Fibroblast of gingiva (primary cell): ENCODE measurements at places on chromosomes 16 and 17.

GRCh38 chr16:81899601-81900000, 111.7 kb downstream of the SDR42E1 start:
- DNase-seq, result no peak

DNA sequence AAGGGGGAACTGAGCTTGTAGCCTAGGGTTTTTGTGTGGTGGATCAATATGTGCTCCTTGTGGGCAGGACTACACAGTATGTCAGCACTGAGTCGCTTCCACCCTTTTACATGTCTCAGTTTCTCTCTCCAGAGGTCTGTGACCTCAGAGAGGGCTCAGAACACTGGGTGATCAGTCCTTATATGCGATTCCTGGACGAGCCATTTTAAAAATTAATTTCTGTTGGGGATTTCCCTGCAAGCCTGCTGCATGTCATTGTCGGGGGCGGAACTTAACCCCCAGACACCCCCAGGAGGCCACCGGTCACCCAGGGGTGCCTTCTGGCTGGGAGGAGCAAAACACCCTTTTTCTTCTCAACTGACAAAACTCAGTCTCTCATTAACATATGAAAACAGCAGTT, 14.1 kb downstream of the DHRS7B start:
- DNase-seq, result no peak

- DNase-seq, result no peak
Observed at GRCh38 chr16:15976225-15976812, 26.9 kb downstream of the ABCC1 start.

DNA sequence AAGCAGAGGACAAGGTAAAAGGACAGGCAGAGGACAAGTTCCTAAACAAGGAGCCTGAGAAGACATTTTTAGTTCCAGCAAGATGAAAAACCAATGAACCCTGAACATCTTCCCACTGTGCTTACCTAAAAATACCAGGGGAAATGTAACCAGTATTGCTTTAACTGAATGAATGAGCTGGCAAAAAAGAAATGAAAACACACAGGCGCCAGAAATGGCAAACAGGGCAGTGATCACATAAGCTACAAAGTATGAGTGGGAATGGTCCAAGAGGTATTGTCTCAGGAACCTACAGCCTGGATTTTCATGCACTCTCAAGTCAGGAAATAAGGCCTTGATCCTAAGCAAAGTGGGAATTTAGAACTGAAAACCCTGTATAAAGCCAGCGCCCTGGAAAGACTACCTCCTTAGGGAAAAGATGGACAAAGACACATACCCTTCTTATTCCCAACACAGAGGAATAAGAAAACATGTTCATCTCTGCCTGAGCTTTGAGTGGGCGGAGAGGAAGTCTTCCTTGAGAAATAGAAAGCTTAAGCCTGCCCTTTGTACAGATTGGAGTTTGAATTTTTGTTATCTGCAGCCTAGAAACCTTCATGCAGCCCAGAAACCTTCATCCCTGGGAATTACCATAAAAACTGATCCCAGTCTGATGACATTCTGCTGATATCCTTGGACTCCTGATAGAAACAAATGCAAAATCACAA, 2.1 kb downstream of the CMTM2 start:
- DNase-seq, result no peak

- DNase-seq, result no peak
Observed at GRCh38 chr17:59830846-59831486, 61.8 kb downstream of the TUBD1 start.

DNA sequence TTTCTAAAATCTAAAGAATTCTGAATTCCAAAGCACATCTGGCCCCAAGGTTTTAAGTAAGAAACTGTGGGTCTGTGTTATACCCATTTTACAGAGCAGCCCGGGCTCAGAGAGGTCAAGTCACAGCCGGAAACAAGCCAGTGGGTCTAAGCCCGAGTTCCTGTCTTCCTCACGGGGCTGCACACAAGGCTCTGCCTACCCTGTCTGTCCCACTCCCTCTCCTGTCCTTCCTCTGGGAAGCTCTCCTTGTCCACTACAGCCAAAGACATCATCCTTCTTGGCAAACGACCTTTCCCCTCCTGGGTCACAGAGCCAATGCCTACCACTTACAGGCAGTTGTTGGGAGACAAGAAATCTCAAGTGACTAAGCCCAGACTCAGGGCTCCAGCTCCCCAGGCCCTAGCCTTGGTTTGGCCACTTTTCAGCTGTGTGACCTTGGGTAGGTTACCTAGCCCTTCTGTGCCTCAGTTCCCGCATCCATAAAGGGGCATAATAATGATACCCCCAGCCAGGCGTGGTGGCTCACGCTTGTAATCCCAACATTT, 55.6 kb upstream of the MAP3K14 start:
- peak; percentile 22 for DNase-seq

GRCh38 chr16:50761267-50761666, 19.4 kb downstream of the CYLD start:
- no peak for DNase-seq

- no peak for DNase-seq
Observed at GRCh38 chr17:14033166-14033565, 36.1 kb upstream of the COX10 start.

DNA sequence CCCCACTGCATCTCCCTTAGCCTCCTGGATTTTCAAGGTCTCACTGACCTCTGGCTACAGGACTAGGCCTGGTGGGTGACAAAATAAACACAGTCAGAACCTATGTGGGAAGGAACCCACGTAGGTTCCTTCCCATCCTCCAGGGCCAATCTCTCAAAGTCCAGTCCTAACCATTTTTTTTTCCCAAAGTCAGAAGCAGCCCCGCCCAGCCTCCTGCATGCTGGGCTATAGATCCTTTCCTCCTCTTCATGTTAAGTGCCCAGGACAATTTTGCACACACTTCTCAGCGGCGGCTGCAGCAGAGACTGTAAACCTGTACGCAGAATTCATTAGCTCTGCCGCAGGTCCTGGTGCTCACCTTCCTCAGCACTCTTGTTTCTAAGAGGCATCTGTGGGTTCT, 285.8 kb downstream of the NPIPA8 start:
- DNase-seq, result no peak

DNA sequence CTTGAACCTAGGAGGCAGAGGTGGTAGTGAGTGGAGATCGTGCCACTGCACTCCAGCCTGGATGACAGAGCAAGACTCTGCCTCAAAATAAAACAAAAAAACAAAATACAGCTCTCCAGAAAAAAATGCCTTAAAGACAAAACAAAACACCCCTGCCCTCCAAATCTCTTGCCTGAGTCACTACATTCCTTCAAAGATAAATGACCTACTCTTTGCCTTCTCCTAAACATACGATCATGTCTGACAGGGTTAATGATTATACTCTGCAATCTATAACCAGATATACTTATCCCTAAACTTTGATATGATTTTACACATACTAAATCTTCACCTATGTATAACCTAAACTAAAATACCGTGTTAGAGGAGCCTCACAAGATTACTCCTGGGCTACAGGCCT, 1.4 kb upstream of the SETD6 start:
- no peak for DNase-seq

- no peak for DNase-seq
Observed at GRCh38 chr16:64693946-64694345, 427.9 kb downstream of the CDH11 start.

GRCh38 chr17:75024686-75025397, 12.4 kb downstream of the MRPL58 start:
- no peak for DNase-seq

DNA sequence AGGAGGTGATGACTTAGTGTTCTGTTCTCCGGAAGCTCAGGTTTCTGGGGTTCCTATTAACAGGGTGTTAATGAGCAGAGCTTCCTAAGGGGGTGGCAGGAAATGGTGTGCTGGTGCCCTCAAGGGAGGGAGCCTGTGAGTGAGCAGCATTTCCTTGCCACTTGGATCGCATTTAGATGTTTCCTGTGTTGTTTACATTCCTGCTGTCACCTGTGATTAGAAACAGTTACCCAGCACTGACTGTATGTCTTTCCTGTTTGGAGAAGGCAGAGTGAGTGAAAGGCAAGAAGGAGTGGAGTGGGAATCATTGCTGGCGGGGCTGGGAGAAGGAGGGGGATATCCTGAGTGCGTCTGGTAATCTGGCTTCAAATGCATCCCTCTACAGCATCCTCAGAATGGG, 214.6 kb downstream of the CCDC182 start:
- no peak for DNase-seq

DNA sequence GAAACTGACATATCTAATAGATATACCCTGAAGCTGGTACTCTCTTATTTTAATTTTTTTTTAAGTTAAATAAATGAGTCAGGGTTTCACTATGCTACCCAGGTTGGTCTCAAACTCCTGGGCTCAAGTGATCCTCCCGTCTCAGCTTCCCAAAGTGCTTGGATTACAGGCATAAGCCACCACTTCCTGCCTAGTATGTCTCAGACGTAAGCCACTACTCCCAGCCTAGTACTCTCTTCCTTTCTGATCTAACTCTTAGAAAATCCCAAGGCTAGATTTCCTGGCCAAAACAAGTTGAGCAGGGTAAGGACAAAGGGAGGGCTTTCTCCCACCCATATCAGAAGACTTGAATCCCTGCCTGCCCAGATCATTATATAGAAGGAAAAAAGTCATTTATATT, 33.7 kb downstream of the HOXB1 start:
- no peak for DNase-seq

DNA sequence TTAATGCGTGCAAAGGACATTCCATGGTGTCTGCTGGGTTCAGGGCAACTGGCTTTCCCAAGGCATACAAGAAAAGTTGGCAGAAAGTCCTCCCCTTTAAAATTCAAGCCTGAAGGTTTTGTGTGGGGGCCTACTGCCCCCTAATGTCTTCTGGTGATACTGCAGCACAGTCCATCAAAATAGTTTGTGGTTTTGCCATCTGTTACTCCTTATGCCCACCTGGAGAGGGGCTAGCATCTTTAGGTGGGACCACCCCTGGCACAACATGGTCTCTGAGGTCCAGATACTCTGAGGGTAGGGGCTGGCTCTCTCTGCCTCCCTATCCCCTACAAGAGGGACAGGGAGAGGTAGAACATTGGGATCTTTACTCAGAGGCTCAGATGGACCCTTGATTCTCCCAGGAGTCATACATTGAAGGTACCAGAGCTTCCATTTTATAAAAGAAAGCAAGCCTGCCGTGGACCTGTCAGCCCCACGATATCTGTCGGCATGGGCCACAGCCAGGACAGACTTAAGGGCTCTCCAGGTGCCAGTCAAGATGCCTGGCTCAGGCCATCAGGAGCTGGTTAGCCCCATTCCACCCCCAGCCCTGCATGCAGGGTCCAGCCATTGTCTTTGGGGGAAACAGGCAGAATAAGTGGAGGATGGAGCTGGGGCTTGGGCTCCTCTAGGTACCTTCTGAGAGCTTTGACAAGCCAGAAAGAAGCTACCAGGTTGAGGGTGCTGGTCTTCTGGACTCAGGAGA, 6.3 kb downstream of the ESRP2 start:
- DNase-seq, result peak; percentile 79

DNA sequence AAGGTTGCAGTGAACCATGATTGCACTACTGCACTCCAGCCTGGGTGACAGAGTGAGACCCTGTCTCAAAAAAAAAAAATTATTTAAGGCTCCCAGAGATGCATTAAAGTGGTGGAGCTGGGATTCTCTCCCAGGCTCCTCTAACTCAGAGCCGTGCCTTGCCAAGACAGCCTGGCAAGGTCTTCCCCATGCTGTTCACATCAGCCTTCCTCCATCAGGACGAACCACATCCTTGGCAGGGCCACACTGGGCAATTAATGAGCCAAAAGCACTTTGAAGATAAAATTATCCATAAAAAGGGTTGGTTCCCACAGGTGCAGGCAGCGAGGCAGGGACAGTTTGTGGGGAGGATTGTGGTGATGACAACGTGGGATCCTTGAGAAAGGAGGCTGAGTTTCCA, 19.8 kb upstream of the BBS2 start:
- DNase-seq, result no peak

GRCh38 chr17:4247971-4248388, 15.8 kb downstream of the ANKFY1 start:
- DNase-seq, result no peak

- DNase-seq, result no peak
Observed at GRCh38 chr17:56613131-56613530, 19.6 kb downstream of the NOG start.

DNA sequence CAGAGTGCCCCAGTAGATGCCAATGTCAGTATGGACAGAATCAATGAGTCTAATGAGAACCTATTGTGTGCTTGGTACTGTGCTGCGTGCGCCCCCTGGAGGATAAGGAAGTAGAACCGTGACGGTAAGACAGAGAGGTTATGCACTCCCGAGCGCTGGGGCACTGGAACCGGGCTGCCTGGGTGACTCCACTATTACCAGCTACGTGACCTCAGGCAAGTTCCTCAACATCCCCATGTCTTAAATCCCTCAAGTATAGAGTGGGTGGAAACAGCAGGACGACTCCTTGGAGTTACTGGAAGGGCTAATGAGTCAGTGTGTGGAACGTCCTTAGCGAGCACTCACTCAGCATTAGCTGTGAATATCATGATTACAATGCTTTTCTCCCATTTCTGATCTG, 16.2 kb downstream of the CHST4 start:
- DNase-seq, result no peak

DNA sequence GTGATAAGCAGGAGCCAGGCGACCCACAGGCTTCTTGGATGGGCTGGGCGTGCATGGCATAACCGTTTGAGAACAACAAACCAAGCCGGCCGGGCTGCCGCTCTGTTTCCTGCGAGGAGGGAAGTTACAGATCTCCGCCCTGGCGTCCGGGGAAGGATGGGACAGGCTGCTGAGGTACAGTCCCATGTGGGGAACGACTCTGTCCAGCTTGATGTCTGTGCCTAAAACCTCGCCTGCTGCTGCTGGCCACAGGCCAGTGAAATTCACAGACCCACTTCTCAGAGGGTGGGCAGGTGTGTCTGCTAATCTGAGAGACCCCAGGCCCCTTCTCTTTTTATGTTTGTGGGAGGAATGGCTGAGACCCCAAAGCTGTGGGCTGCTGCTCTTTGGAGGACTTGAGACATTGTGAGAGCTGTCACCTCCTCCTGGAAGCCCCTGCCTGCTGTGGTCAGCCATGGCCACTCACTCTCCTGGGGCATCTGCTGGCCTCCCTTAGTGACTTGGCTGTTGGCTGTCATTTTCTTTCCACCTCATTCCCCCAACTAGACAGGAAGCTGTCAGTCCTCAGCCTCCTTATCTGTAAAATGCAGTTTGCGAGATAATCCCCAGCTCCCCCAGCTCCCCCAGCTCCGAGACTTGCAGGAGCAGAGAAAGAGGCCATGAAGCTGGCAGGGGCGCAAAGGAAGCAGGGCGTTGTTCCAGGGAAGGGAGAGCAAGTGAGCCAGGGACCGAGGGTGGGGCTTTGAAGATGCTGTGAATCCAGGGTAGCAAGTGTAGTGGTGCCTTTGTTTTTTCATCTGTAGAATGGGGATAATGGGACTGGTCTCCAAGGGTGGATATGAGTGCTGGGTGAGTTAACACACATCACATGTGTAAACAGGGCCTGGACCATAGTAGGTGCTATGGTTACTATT, 51.0 kb downstream of the CMIP start:
- no peak for DNase-seq
